ENCODE measurements at places on chromosomes 7 and 10. TPM values are rescaled to one million over a fixed set of nuclear protein-coding genes. Genes with fewer than 3 reads are reported as not detected.

SPRN gene
- 0.75 TPM for total RNA-seq

PTN gene
- 6.7 TPM for total RNA-seq

RPEL1 gene
- not detected for total RNA-seq

CCL24 gene
- not detected for total RNA-seq

NODAL gene
- not detected for total RNA-seq

HMX2 gene
- total RNA-seq, result not detected

ATOH7 gene
- not detected for total RNA-seq

SOSTDC1 gene
- total RNA-seq, result not detected

SPACDR gene
- total RNA-seq, result 0.44 TPM

GRID1 gene
- 0.12 TPM for total RNA-seq

AP3M1 gene
- 20.0 TPM for total RNA-seq

ADCYAP1R1 gene
- 0.69 TPM for total RNA-seq

LRRD1 gene
- total RNA-seq, result not detected

FEZF1 gene
- total RNA-seq, result not detected

MALRD1 gene
- total RNA-seq, result 0.50 TPM

PNLIP gene
- total RNA-seq, result not detected

ACADSB gene
- 6.9 TPM for total RNA-seq

UPK3B gene
- not detected for total RNA-seq

TRIM56 gene
- total RNA-seq, result 12.6 TPM

NMT2 gene
- total RNA-seq, result 28.5 TPM
